ENCODE measurements at places on chromosomes 12 and 14. TPM values are rescaled to one million over a fixed set of nuclear protein-coding genes. Genes with fewer than 3 reads are reported as not detected.

The TSPAN9 gene
- 159 TPM for total RNA-seq

The TBX5 gene
- 73.5 TPM for total RNA-seq

The SNX6 gene
- total RNA-seq: 61.0 TPM

The EXOC5 gene
- total RNA-seq: 64.2 TPM

The PDZRN4 gene
- 0.22 TPM for total RNA-seq

The IFI27L2 gene
- total RNA-seq: 41.1 TPM

The PZP gene
- total RNA-seq: 0.35 TPM

The PLD4 gene
- 0.27 TPM for total RNA-seq

The PPP1R3E gene
- 11.6 TPM for total RNA-seq

The CCDC197 gene
- 0.74 TPM for total RNA-seq

The MYF6 gene
- not detected for total RNA-seq

The FOXG1 gene
- not detected for total RNA-seq

The KCNH3 gene
- 0.30 TPM for total RNA-seq

- DNase-seq: no peak
Measured at GRCh38 chr12:10849425-10849878, at the start of gene PRR4. PRR4 (minus strand) TSS chr12:10849475; CDS start chr12:10849437, 38 bp downstream.

GRCh38 chr12:31991146-31991545 is 31.9 kb downstream of the RESF1 start:
- DNase-seq: no peak

DNA sequence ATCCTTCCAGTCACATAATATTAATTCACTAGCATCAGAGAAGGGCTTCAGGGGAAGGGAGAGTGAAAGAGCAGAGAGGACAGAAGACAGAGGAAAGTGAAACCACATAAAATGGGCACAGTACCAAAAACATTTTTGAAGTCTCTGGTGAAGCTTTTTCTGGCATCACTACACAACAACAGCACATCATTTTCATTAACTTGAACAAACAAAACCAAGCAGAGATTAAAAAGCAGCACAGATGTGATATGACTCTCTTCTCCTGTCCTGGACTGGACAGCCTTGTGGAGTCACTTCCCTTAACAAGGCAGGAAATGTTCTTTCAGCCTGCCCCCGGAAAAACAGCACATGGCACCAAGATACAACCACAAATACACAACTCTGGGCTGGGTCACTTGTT is 112.0 kb downstream of the TSPAN8 start:
- no peak for DNase-seq

GRCh38 chr14:58533446-58533845 is 104.3 kb upstream of the DACT1 start:
- DNase-seq: peak; percentile 33

GRCh38 chr14:84129007-84129406 is 1400.9 kb upstream of the FLRT2 start:
- DNase-seq: no peak

DNA sequence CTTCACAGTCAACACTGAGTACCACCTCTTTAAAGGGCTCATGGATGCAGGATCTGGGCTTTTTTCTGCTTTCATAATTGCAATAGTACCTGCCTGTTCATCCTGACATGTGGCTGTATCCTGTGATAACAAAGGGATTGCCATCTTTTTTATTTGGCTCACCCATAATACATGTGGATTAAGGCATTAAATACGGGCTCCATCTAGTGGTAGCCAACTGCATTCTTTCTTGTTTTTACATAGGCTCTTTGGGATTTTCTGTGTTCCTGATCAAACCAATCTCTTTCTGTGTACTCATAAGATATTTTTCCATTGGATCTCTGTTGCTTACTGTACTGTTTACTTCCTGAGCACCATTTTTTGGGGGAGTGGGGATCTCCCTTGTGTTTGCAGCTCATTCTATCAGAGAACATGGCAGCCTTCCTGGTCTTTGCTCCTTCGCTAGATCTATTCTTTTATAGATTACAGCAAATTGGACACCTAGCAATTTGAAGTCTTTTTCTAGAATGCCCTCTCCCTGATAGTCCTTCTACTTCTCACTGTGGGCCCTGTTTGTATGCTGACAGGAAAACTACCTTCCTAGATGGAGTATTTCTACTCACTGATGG is 723.4 kb upstream of the MDGA2 start:
- DNase-seq: no peak

GRCh38 chr12:124498275-124499189 is 68.9 kb downstream of the NCOR2 start:
- no peak for DNase-seq

DNA sequence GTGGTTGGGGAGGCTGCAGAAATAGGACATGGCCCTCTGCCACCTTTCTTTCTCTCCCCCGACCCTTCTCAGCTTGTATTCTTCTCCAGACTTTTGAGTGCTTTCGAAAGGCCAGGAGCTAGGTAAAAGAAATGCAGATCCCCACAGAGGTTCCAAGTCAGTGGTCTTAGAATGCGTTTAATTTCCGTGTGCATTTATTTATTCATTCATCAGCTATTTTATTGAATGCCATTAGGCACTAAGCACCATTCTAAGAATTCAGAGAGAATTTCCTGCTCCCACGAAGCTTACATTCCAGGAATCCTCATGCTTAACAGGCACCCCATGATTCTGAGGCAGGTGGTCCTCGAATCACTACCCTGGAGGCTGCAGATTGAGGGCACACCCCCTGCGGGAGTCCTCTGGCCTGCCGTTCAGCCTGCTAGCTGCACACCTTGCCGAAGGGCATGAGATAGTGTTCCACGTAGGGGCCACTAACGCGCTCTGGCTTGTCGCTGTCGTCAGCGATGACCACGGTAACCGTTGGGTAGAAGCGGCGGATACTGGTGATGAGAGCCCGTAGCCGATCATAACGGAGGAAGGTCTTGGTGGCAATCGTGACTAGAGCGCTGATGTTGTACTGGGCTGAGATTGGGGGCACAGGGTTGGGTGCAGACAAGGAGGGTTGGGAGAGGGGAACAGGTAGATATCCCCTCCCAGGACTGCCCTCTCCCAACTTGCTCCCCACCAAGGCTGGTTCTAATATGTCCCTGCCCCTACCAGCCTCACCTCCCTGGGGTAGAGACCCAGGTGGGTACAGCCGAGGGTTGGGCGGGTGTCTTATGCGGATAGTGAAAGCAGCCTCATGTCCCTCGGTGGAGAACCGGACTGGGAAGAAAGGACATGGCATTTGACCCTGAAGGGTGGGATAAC is 4.5 kb downstream of the B4GALNT1 start:
- DNase-seq: no peak

GRCh38 chr14:104888489-104889374 is 23.7 kb downstream of the CEP170B start:
- DNase-seq: peak; percentile 26

GRCh38 chr12:110689281-110690126 is 589 bp upstream of the HVCN1 start:
- peak; percentile 76 for DNase-seq

- DNase-seq: no peak
Measured at GRCh38 chr12:93139028-93139665, 210.1 kb upstream of the EEA1 start.

- no peak for DNase-seq
Measured at GRCh38 chr12:22380031-22380430, 45.5 kb upstream of the ST8SIA1 start.

- no peak for DNase-seq
Measured at GRCh38 chr14:74547331-74547927, 53.9 kb downstream of the ISCA2 start.

GRCh38 chr14:102500158-102500662 is 9.4 kb downstream of the ANKRD9 start:
- DNase-seq: peak; percentile 84

- DNase-seq: no peak
Measured at GRCh38 chr12:95942101-95942523, 302 bp downstream of the CCDC38 start.

DNA sequence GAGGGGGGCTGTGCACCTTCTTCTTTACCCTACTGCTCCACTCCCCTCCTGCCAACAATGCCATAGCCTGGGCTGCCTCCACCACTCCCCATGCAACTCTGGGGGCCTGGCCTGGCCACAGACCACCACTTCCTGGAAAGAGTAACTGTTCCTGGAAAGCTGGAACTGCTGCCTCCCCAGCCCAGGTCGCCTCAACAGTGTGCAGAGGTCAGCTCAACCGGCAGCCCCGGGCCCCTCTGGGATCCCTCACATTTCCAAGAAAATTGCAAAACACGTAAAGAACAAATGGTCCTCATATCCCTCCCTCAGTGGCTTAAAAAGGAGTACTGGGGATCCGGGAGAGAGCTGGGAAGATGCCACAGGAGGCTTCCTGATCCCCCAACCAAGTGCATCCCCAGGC is 22.4 kb upstream of the DIO3 start:
- DNase-seq: no peak

- no peak for DNase-seq
Measured at GRCh38 chr14:72606879-72607278, 287.0 kb downstream of the DPF3 start.

- DNase-seq: no peak
Measured at GRCh38 chr12:26187014-26187798, 8.2 kb upstream of the SSPN start.

GRCh38 chr12:1927051-1927680 is 8.7 kb upstream of the CACNA2D4 start:
- no peak for DNase-seq

DNA sequence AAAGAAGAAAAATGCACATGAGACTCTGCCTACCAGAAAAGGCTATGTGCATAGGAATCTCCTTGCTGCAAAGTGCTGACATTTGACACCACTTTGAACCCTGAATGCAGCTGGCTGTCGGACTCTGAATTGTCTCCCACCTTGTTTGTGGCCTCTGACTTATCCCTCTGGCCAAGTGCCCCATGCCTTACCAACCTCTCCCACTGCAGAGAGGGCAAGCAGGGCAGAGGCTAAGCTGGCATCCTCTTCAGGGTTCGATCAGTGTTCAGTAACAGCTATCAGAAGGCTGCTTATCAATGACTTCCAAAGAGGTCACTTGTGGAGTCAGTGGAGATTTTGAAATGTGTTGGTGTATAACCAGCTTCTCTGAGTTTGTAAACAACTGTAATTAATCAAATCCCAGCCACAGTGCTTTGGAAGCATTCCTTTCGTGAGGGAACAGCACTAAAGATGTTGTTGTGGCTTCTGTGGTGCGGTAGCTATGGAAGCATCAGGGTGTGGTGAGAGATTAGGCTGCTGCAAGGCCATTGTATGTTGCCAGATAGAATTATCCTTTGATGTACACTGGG is 22.6 kb upstream of the BMP4 start:
- no peak for DNase-seq

DNA sequence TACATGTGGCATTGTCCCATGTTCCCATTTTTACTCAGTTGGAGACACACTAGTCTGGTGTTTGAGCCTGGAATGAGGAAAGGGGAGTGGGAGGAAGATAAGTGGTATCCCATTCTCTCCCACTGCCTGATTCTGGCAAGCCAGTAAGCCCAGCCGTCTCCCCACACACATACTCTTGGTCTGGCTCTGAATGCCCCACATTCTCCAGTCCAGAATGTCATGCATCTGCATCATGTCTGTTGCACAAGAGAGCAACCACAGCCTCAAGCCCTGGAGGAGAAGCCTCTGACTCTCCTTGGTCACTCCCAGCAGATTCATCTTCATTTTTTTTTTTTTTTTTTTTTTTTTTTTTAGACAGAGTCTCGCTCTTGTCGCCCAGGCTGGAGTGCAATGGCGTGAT is 48.0 kb downstream of the DRAM1 start:
- DNase-seq: peak; percentile 50

DNA sequence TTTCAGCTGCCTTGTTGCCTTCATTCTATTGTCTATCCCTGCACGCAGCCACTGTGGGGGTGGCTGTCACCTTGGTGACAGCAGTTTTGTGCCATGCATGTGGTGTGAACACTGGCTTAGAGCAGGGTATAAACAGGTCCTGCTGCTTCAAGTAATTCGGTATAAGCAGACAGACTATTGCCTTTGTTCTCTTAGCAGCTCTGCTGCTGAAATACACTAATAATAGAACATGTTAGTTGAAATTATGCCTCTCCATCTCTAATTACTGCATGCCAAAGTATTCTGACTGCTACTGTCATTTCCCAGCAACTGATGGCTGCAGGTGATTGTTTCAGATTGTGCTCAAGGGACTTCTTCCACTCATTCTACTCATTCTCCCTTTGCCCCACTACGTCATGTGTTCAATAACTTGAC is 34.6 kb downstream of the PTPRO start:
- DNase-seq: no peak
